NCI-H1105 treated with DMSO at 0.1 percent for 48 hours (cell line): ENCODE measurements at places on chromosomes 6 and 20.

DNA sequence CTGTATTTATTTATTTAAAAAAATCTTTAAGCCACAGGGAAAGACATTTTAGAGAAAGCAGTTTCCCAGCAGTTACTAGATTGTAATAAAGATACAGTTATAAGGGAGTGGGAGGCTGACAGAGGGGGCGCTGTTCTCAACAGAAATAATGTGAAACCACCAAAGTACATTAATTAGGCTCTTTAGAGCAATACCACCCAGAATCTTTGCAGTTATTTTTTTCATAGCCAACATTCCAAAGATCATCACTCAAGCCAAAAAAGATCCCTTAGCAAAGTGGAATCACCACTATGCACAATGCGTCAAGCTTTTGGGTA, 331.3 kb upstream of the DEFB112 start:
- DNase-seq: no peak

GRCh38 chr6:128005009-128005408, 104.2 kb upstream of the THEMIS start:
- DNase-seq: no peak

DNA sequence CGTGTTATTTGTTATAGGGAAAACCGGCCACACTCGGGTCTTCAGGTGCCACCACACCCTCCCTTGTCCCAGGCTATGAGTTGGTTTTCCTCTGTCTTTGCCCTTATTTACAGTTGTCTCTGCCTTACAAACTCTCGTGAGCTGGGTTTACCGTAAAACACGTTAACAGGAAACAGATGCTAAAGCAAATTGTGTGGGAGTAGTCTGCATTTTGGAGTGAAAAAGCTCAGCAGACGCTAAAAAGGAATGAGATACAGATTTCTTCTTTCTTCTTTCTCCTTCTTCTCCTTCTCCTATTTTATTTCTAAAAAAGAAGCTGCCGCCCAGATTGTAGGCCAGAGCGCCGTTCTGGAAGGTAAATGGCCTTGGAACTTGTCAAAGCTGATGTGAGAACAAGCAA, 51.9 kb downstream of the APCDD1L start:
- no peak for DNase-seq

- no peak for DNase-seq
Observed at GRCh38 chr6:168517742-168518347, 76.9 kb downstream of the SMOC2 start.

GRCh38 chr20:60762386-60762785, 489.7 kb upstream of the CDH4 start:
- DNase-seq: no peak

- DNase-seq: no peak
Observed at GRCh38 chr20:50099113-50099512, 13.8 kb downstream of the UBE2V1 start.

DNA sequence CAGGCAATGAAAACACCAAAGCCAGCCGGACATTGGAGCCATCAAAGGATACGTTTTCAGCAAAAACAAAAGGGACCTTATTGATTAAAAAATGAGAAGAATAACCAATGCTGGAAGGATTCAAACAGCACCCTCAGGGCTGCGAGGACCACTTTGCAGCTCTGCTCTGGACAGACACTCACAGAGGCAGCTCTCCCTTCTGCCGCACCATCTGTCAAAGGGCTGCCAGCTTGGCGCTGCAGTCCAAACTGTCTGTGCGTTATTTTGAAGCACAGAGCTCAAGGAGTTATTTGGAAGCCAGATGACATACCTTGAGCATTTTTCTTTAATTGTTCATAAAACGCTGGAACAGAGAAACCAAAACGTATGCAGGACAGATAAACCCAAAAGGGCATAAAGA, 85.2 kb downstream of the KIF16B start:
- DNase-seq: no peak

DNA sequence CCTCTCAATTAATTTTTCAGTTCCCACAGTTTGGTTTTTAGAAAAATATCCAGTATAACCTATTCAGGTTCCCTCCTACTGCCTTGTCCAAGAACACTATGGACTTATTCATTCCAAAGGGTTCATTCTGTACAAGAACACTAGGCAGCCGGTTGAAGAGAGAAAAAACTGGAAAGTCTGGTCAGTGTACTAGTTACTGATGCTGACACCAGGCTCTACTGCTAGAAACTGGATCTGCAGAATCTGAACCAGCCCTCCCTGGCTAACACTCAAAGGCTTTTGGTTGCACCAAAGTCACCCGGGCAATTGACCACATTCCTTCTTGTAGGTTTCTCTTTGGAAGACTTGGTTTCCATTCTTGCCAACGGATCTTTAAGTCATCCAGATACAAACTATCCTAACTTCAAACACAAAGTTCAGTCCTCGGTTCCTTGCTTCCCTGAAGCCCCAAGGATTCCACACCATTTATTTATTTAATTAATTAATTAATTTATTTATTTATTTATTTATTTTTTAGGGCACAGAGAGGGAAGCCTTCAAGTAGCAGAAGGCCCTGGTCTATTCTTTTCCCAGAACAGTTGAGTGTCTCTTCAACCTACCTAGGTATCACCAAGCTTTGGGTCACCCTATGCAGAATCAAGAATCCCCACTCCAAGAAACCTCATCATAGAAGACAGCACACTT, 268.1 kb downstream of the ADGB start:
- DNase-seq: no peak

- no peak for DNase-seq
Observed at GRCh38 chr6:32974541-32975308, 6.3 kb downstream of the BRD2 start.

DNA sequence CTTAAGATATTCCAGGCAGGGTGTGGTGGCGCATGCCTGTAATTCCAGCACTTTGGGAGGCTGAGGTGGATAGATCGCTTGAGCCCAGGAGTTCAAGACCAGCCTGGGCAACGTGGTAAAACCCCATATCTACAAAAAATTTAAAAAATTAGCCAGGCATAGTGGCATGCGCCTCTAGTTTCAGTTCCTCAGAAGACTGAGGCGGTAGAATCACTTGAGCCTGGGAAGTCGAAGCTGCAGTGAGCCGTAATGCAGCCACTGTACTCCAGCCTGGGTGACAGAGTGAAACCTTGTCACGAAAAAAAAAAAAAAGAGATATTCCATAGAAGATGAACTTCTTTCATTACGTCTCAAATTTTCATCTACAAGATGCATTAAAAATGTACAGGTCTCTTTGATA, 46.7 kb upstream of the ISM1 start:
- DNase-seq: no peak

DNA sequence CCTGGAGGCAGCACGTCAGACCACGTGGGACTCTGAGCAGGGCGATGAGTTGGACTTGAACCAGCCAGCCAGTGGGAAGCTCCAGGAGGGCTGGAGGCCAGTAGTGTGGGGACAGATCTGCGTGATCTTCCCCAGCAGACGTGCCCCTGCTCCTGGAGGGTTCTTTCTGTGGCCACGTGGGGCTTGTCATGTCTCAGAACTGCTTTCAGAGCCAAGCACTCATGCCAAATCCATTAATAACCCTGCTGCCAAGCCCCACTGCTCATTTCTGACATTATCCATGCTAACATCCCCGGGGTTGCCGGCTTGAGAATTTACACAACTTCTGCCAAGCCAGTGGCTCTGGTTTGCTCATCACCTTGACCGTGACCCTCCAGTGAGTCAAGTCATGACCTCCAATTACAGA, 38.3 kb downstream of the SIRPA start:
- DNase-seq: no peak
